ENCODE measurements at places on chromosomes 1 and 21. TPM values are rescaled to one million over a fixed set of nuclear protein-coding genes. Genes with fewer than 3 reads are reported as not detected.

Gene ABCG1
- total RNA-seq = 2.1 TPM

Gene TMPRSS15
- not detected for total RNA-seq

Gene NBPF19
- 4.4 TPM for total RNA-seq

Gene SIK1
- total RNA-seq = 9.8 TPM

Gene IL20
- total RNA-seq = not detected

Gene CD52
- total RNA-seq = not detected

Gene PRAMEF20
- not detected for total RNA-seq

Gene SYCP1
- not detected for total RNA-seq

Gene SPATA21
- total RNA-seq = 0.17 TPM

Gene KIAA0040
- total RNA-seq = 0.83 TPM

Gene SLC30A2
- 0.06 TPM for total RNA-seq

Gene UBQLN4
- 43.8 TPM for total RNA-seq

Gene NTRK1
- total RNA-seq = 0.14 TPM

Gene KHDC4
- total RNA-seq = 16.0 TPM

Gene HS2ST1
- 10.4 TPM for total RNA-seq

Gene OR2G6
- not detected for total RNA-seq

Gene RNU11
- total RNA-seq = not detected

Gene USH2A
- not detected for total RNA-seq

Gene B3GALT2
- total RNA-seq = not detected

Gene TTC4
- 31.8 TPM for total RNA-seq

Gene FYB2
- not detected for total RNA-seq

Gene SPRR2E
- total RNA-seq = not detected

Gene NEK2
- 40.4 TPM for total RNA-seq

Gene CYP4A22
- total RNA-seq = not detected

Gene SMIM1
- total RNA-seq = 1.0 TPM

Gene TAS1R3
- 0.12 TPM for total RNA-seq

Gene RUNX1
- 12.4 TPM for total RNA-seq

Gene INAVA
- 40.5 TPM for total RNA-seq

Gene AMY1C
- total RNA-seq = not detected

Gene ACTA1
- total RNA-seq = not detected

Gene SNX27
- total RNA-seq = 9.3 TPM

Gene RNF223
- 0.39 TPM for total RNA-seq

Data from A549 treated with DMSO at 1 μM for 4 hours (cell line).